ENCODE measurements at places on chromosomes 6 and 20.

DNA sequence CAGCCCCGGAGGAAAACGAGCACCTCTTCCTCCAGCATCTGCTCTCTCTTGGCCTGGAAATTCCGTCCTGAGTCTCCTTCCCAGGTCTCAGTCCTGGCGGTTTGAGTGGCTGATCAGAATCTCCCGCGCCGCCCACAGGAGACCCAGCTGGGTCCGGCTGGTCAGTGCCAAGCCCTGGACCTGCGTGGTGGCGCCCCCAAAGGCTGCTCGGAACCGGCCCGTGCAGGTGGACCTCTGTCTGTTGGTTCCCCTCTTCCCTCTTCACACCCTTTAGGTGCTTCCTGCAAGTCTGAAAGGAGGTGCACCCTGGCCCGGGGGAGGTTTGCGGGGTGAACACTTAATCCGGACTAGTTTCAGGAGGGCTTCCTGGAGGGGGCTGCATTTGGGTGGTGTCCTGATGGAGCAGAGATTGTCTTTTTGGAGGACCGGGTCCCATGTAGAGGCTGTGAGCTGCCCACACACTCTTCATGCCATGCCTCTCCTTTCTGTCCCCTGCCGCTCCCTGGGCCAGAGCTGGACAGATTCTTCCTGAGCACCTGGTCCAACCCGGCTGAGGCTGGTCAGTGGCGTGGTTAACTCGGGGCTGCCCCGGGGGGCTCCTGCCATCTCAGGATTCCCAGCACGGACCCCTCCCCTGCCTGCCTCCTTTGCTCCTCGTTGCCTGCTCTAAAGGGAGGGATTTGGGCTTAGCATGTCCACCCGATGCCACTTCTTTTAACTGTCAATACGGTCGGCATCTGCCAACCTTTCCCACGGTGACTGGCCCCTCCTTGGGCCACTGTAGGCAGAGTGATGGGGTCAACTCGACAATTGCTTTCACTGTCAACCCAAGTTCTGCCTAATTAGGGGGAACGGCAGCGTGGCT, 16.5 kb upstream of the BHLHE23 start:
- no peak for DNase-seq

DNA sequence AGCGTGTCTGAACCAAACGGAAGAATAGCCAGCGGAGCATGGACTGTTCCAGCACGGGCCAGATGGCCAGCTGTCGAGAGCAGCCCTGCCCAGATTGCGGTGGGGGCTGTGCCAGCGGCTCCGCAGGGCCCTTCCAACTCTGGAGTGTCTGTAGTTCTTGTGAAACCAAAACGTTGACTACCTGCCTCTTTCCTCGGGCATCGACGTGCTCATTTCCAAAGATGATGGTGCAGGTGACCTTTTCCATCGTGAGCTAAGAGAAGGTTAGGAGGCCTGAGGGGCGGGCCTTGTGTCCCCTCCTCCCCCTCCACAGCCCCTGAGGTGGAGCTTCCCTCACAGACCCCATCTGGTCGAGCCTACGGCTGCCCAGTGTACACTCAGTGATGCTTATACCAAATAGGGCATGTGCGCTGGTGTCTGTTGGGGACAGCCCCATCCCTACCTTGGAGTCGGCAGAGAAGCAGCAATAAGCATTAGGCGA, 12.9 kb upstream of the C20orf144 start:
- no peak for DNase-seq

GRCh38 chr20:8212286-8212685, 80.2 kb downstream of the PLCB1 start:
- no peak for DNase-seq

DNA sequence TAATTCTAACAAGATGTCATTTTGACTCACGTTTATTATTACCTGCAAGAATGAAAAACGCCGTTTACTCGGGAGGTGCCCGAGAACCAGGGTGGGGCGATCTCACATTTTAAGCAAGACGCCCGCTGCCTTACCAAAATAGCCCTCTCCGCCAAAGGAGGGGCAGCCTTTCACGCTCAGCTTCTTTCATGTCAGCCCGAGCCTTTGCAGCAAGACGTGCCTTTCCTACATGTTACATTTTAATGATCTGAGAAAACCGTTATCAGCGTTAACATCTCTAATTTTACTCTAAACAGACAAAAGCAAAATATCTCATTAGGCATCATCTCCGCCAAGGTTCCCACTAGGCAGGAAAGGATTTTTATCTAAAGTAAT, 2.0 kb downstream of the BACH2 start:
- no peak for DNase-seq

DNA sequence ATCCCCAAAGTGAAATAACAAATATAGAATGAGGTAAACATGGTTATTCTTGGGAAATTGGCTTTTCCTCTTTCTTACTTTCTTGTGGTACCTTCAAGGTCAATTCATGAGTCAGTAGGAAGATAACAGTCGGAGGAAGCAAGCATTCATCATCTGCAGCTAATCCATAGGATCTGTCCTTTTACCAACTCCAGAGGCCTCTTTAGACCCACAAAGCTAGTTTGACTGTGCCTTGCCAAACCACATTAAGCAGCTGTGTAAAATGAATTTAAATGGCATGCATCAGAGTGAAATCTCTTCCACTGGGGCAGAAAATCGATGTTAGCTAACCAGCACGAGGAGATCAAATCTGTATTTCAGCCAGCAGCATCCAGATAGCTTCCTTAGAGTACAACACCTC, 171.3 kb downstream of the TMEM242 start:
- DNase-seq = peak; percentile 74

DNA sequence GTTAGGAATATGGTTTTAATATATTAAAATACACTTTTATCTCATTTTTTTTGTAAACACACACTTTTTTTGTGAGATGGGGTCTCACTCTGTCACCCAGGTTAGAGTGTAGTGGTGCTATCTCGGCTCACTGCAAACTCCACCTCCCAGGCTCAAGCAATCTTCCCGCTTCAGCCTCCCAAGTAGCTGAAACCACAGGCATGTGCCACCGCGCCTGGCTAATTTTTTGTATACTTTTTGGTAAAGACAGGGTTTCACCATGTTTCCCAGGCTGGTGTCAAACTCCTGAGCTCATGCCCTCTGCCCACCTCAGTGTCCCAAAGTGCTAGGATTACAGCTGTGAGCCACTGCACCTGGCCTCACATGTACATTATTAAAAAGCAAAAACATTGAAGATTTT, 10.8 kb downstream of the IPCEF1 start:
- DNase-seq = no peak

GRCh38 chr6:116412270-116412669, 41.5 kb downstream of the DSE start:
- DNase-seq = peak; percentile 79

- no peak for DNase-seq
These were observed 508.9 kb upstream of the ADGRB3 start for GRCh38 chr6:68126089-68126749.
